ENCODE measurements at places on chromosomes 5 and 9.

DNA sequence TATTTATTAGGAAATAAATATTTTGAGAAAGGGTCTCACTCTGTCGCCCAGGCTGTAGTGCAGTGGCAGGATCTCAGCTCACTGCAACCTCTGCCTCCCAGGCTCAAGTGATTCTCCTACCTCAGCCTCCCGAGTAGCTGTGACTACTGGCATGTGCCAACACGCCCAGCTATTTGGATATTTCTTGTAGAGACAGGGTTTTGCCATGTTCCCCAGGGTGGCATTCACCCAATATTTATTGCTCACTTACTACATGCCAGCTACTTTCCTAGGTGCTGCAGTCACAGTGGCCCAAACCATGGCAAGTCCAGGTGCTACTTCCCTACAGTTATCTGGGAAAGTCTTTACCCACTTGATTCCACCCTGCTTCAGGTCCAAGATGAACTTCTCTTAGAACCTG is 8.3 kb upstream of the MED7 start:
- no peak for DNase-seq

DNA sequence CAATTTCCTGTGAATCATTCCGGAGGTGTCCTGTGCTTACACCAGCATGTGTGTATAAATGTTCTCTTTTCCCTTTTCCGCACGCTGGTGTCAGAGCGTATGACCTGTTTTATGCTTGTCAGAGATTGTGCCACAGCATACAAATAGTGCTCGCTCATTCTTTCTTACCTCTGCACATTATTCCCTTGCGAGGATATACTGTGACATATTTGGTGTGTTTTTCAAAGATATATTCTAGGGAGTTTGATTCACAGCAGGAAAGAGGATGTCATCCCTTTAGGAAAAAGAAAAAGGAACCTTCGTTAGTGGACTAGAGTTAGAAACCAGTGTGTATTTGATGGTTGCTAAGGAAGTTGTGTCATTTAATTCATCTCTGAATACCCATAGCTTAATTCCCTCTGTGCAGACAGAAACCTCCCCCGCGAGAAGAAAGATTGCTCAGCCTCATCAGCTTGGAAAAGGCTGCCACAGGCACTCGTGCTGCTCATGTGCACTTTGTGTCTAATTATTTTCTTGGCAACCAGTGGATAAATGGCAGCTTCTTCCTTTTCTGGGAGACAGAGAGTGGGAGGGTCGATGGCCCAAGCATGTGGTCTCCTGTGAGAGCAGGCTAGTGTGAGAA is 14.7 kb upstream of the CCIN start:
- DNase-seq, result no peak

GRCh38 chr9:93149361-93149760 is 15.3 kb upstream of the NINJ1 start:
- DNase-seq, result no peak

- DNase-seq, result no peak
Observed at GRCh38 chr9:118439441-118439840, 735.2 kb downstream of the TLR4 start.

- no peak for DNase-seq
Observed at GRCh38 chr5:39566891-39567290, 142.1 kb upstream of the DAB2 start.

DNA sequence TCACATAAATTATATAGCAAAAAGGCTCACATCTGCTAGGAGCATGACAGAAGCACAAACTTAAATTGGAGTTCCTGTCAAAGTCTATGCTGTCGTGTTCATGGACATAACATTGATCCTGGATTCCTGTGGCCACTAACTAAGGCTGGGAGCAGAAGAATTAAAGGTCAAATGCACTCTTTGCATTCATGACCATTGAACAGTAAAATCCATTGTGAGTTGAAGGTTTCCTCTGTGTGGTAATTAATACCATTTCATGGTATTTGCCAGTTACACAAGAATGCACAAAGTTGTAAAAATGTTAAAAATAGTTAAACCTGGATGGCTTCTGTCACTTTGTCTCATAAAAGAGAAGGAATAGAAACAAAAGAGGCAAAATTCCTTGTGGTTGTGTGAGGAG is 242.6 kb downstream of the NPR3 start:
- DNase-seq, result no peak

GRCh38 chr5:119287547-119288111 is 68.2 kb upstream of the TNFAIP8 start:
- peak; percentile 30 for DNase-seq

DNA sequence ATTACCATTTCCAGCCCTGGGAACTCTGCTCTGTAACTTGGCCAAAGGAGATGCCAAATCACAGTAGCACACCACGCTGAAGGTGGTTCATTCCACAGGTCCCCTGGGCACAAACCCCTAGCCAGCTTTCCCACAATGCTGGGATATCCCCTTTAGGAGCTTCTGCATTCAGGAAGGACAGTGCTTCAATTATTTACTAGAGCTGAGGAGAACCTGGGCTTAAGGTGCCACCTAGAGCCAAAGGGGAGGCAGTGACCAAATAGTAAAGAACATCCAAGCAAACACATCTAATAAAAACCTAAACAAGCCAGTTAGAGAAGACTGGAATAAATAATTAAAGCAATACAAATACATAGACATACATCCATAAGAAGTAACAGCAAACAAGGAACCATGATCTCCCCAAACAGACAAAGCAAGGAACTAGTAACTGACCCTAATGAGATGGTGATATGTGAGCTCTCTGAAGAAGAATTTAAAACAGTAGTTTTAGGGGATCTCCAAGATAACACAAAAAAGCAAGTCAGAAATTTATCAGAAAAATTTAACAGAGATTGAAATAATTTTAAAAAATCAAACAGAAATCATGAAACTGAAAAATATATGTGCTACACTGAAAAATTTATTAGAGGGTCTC is 14.6 kb downstream of the KIF4B start:
- no peak for DNase-seq

GRCh38 chr5:77145666-77146065 is 58.6 kb upstream of the ZBED3 start:
- no peak for DNase-seq

- DNase-seq, result no peak
Observed at GRCh38 chr5:176642675-176643490, 4.4 kb upstream of the TSPAN17 start.

DNA sequence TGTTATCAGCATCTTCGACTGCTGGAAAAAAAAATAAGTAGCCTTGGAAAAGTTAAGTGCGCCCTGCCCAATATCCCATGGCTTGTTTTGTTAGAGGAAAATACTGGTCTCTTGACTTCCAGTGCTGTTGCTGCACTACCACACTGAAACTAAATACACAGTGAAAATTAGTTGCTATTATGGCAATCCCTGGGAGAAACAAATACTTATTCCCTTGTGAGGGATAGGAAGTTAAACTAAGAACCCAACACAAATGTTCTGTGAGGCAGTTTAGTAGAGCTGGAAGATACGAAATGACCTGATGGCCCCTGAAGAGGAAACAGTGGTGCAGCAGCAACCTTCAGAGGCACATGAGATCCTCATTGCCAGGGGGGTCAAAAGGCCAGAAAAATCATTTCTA is 164.0 kb downstream of the ARL15 start:
- DNase-seq, result no peak

DNA sequence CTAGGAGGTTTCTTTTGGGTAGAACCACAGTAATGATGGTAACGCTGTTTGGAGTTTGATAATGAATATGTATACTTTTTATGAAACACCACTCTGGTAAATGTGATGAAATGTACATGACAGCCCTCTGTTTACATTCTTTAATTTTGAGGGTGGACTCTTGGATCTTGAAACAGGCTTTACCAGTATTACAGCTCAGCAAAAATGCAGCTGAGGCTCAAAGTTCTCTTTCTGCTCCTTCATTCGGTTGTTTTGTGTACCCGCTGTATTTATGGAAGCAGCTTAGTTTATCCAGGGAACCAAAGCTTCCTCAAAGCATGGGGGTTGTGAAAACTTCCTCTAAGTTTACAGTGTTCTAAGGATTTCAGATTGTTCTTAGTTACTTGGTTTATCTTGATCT is 11.1 kb downstream of the GAPVD1 start:
- DNase-seq, result no peak

DNA sequence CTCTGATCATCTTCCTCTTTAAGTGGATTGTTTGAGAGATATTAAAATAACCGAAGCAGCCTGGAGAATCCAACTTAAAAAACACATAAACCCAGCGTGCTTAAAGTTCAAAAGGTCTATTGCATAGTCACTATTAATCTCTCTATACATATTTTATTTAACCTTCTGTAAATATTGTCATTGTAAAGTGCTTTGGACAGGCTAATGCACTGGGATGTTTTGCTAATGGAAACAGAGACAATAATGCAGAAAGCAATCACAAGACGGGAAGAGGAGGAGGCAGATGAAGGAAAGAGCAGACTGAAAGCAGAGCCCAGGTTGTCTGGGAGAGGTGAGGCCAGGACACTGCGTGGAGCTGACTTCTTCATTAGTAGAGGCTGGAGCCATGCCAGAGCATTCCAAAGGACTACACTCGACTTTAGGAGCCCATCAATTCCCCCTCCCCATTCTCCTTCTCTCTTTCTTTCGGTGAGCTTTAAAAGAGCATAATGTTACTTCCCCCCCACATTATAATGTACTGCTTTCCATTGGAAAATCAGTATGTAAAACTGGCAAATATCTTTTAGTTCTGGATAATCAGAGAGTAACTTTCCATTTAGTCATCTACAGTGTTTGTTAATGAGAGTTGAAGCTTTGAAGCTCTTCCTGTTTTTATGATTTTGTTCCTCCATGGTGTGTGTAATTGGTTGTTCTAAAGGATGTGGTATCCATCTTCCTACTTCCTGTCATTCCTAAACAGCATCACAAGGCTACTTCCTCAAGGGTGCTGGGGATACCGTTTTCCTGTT is 307.3 kb upstream of the MPDZ start:
- DNase-seq, result no peak

DNA sequence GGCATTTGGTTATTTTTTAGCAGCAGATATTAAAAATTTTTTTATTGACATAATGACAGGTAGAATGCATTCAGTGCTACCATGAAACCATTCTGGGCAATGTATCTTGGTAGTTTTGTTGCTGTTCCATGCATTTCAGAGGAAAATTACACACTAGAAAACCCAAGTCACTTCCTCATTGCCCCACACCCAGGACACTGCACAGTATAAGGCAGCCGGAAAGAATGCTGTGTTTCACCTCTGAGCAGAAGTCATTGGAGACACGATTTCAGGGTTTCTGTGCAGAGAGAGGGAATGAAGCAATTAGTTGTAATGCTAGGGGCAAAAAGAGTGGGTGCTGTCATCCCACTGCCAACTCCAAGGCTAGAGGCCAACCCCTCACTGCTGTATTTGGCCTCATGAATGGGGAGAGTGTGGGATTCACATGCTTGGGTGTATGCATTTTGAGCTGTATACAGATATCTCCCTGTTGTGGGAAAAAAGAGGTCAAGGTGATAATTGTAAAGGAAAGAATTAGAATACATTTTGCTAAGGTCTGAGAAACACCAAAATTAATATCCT is 290.5 kb downstream of the BNC2 start:
- DNase-seq, result no peak

- DNase-seq, result no peak
Observed at GRCh38 chr9:99406939-99407338, 184.9 kb downstream of the SEC61B start.

DNA sequence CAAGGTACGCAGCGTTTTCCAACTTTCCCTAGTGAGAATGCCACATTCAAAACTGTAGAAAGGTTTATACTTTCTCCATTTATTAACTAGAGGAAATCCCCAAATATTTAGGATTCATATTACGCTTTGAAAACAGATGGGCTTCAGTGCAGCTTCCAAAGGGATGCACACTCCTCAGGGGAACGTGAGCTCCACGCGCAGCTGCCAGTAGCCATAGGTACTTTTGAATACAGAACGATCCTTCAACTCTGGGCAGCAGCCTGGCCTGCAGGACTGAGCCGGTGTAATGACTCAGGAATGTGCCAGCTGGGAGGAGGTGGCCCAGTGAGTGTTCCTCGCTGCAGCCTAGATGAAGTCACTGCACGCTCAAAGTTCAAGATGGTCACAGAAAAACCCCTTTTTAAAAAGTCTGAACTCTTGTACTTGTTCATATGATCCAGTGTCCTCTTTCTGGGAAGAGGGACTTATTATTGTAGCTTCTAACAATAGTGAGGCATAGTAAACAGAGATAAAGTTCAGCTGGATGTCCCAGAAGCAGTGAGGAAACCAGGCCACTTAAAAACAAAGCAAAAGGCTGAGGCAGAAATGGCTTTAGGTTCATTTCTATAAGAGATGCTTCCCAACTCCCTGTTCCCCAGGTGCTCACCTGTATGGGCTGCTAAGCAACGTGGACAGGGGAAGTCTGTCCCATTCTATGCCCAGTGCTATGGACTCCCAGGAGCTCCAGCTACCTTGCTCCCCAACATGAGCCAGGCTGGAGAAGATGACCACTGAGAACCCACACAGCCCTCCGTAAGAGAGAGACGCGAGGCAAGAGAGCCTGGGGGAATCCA is 130.0 kb downstream of the LHFPL2 start:
- DNase-seq, result no peak

DNA sequence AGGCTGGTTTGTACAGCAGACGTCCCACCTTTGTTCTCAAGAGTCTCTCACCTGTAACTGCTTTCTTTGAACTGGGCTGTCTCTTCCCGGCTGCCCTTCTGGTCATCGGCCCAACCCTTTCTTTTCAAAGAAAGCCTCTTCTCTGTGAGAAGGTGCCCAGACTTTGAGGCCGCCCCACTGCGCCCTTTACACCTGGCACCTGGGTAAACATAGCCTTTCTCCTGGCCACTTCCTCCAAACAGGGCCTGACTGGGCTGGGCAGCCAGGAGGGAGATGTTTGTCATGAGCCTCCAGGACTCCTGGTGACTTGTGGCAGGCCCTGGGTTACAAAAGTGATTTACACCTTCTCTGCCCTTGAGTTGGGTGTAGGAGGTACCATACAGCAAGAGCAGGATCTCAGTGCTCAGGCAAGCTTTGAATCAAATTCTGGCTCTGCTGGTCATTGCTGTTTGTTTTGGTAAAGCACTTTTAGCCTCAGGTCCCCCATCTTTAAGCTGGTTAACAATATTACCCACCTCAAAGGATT is 127.2 kb upstream of the CXCL14 start:
- no peak for DNase-seq

- DNase-seq, result no peak
Observed at GRCh38 chr5:76714751-76715485, 1.0 kb upstream of the F2R start.

- no peak for DNase-seq
Observed at GRCh38 chr9:5910413-5911057, 19.8 kb downstream of the MLANA start.

DNA sequence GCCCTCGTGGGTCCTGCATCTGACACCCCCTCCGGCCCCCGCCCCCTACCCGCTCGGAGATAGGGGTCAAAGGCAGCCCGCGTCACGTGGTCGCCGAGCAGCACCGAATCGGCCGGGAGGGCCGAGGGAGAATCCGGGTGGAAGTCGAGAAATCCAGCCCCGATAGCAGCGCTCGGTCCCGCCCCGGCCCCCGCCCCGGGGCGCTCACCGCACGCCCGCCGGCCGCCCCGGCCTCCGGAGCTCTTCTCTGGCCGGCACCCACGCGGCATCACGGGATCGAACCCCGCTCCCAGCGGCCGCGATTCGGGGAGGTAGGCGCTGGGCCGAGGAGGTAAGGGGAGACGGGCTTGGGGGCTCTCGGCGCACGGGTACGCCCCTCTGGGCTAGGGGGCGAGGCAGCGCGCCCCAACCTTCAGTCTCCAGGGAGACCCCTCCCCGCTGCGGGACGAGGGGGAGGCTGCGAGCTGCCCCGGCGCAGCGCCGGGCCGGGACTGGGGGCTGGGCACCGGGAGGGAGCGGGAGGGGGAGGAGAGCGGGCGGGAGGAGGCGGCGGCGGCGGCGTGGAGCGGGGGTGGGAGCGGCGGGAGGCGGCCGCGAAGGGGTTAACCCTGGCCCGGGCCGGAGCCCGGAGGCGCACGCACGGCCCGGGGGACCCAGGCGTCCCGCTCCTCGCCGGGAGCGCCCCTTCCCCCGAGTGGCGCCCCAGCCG is 22.1 kb upstream of the NDST1 start:
- DNase-seq, result peak; percentile 42
